ENCODE measurements at places on chromosomes 4 and X.

GRCh38 chrX:78754917-78755316 lies 7.4 kb downstream of the LPAR4 start:
- DNase-seq, result peak; percentile 11

DNA sequence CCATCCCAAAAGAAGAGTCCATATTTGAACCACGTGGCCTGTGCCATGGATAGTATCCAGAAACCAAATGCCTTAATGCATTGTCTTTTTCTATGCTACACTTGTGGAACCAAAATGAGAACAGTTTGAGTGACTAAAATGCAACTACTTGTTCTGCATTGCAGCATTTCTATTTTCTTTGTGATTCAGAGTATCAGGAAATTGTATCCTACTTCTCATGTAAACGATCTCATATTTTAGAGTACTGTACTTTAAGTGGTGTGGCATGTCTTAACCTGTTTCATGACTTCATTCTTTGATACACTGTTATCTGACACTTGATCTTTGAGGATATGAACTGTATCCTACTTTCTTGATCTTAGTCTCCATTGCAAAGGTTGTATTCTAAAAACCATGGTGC lies 167.2 kb upstream of the WDR1 start:
- no peak for DNase-seq

- peak; percentile 58 for DNase-seq
Measured at GRCh38 chrX:131841496-131842437, 181.3 kb upstream of the STK26 start.

DNA sequence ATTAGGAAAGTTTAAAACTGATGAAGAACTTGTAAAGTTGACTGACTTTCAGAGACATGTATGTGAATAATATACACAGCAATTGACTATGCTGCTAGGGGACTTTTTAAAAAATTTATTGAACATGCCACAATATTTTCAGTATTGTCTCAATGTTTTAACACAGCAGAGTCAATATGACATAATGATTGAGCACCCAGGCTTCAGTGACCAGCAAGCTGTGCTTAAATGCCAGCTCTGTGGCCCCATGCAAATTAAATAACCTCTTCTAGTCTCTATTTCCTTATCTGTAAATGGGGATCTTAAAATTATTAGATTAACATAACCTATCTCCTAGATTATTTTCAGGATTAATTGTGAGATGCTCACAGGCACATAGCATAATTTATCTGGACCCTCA lies 56.8 kb upstream of the TXK start:
- no peak for DNase-seq

DNA sequence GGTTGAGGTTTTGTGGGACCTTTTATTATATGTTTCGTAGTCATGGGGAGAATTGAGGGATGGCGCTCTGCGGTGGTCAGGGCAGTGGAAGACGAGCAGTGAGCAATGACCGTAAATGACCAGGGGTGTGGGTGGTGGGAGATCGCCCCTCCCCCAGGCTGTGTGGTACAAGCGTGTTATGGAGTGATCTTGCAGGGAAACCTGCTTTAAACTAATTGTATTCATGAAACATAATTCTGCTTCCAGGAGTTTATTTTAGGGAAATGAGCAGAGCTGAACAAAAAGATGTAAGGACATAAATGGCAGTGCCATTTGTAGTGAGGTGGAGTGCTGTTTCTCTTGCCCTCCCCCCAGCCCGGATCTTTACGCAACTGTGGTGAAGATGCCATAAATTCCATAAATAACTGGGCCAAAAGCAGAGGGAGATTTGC lies 20.2 kb downstream of the GYG2 start:
- no peak for DNase-seq

DNA sequence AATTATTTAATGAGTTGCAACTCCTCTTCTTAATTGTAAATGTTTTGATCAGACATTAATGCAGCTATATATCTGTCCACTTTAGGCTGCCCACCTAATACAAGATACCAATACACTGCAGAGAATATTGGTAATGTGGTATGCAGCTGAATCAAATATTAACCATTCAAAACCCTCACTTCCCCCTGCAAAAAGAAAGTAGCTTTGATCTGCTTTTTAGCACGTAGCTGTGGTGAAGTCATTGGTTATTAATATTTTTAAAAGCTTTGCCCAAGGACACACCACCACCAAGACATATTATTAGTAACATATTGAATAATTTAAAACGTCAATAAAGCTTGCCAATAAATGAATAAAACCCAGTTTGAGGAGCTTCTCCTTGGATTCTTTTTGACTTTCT lies 28.6 kb upstream of the CYP2U1 start:
- no peak for DNase-seq

DNA sequence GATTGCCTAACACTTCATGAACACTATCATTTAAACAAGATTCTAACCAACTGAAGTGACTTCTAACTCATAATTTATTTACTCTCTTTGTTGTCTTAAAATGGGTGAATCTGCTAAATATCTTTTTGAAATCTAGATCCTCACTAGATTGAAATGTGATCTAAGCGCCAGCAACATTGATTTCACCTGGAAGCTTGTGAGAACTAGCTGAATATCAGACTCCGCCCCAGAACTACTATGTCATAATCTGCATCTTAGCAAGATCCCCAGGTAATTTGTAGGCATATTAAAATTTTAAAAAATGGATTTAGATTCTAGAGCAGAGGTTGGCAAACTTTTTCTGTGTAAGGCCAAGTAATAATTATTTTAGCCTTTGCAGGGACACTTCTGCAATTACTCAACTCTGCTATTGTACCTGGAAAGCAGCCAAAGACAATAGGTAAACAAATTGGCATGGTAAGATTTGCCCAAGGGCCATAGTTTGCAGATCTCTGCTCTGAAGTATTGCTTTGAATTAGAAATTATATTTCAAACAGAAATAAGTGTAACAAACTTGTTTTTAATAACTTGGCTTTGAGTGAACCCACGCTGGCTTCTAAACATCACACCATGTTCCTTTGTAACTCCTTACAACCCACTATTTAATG lies 121.5 kb downstream of the REELD1 start:
- DNase-seq, result no peak

- DNase-seq, result no peak
Measured at GRCh38 chrX:38126179-38126578, 94.5 kb downstream of the SRPX start.

- DNase-seq, result no peak
Measured at GRCh38 chr4:122662701-122663100, 41.8 kb upstream of the IL21 start.

DNA sequence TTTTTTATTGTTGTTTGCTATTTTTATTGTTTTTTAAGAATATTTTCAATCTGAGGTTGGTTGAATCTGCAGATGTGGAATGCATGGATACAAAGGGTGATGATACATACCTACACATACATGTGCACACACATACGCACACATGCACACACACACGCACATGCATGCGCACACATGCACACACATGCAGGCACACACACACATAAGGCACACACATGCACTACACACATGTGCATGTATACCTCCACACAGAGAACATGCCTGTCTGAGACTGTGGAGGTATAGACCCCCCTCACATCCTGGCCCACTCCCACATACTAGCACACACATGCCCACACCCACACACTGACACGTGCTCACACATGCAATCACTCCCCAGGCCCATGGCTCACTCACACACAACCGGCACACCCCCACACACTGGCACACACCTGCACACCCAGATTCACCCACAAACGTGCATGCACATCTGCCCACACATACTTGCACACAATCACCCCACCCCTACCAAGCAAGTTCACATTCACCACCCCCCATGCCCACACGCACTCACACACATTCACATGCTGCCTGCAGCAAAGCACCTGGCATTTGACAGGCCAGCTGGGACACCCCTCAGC lies 97.6 kb upstream of the AFAP1 start:
- no peak for DNase-seq

DNA sequence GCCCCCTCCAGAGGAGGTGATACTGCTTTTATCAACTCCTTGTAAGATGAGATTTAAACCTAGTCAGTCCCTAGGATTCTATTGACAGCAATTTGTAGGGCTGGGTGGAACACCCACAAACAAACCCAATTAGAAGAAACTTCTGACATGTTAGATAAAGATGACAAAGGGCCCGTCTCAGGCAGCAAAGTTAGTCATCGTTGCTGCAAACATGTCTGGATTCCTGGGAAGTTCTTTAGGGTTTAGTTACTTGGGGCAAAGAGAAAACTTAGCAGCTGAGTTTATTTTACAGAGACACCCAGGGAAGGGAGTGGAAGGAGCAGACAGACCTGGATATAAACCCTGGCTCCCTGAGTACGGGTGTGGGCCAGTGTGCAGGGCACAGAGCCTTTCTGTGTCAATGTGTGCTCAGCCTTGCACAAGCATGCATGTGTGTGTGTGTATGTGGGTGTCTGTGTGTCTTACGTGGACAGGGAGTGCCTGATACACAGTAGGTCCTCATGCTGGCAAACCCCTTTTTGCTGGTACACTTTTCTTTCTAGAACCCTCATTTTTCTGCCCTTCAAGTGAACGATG lies 130.0 kb upstream of the STX18 start:
- no peak for DNase-seq

- DNase-seq, result no peak
Measured at GRCh38 chr4:168272488-168272887, 46.1 kb downstream of the DDX60 start.

DNA sequence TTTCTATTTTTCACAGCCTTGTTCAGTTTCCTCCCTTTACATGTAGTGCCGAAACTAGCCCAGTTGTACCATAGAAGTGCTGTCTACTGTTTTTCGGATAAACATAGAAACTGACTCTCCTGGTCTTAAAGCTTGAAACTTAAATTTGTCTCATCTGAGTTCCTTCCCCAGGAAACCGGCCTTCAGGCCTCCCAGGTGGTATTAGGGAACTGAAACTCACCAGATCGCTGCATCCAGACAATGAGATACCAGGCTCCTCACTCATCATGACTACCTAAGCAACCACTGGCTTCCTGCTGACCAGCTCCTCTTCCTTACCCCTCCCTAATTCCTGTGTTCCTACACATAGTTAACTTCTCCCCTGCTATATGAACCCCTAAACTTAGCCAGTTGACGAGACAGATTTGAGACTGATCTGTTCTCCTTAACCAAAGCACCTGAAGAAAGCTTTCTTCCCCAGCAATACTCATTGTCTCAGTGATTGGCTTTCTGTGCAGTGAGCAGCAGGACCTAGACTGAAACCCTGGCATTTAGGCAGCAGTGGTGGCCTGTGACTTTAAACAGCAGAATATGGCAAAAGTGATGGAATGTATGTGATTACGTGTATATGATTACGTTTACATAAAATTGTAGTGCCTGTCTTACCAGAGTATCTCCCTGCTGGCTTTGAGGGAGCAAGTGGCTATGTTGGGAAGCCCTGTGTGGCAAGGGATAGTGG lies 959.1 kb upstream of the LCORL start:
- DNase-seq, result peak; percentile 87

- peak; percentile 61 for DNase-seq
Measured at GRCh38 chrX:149512225-149512885, 7.2 kb upstream of the IDS start.

DNA sequence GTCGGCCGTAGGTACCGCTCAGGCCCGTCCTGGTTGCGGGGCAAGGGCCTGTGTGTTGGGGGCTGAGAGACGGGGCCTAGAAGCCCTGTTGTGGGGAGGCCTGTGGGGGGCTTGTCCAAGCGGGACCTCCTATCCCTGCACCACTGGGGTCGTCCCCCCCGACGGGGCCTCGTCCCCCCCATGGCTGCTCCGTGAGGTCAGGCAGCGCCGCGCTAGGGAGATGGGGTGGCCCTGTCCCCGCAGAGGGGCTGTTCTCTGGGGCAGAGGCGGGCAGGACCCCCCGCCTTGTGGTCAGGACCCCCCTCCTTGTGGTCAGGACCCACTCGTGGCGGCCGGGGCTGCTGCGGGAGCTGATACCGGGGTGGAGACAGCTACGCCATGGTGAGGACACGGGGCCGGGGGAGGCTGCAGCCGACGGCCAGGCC lies 12.1 kb upstream of the GTPBP6 start:
- no peak for DNase-seq

GRCh38 chr4:133588306-133588705 lies 439.2 kb downstream of the PCDH10 start:
- no peak for DNase-seq

GRCh38 chr4:120331486-120332370 lies 265.1 kb upstream of the MAD2L1 start:
- DNase-seq, result peak; percentile 3

DNA sequence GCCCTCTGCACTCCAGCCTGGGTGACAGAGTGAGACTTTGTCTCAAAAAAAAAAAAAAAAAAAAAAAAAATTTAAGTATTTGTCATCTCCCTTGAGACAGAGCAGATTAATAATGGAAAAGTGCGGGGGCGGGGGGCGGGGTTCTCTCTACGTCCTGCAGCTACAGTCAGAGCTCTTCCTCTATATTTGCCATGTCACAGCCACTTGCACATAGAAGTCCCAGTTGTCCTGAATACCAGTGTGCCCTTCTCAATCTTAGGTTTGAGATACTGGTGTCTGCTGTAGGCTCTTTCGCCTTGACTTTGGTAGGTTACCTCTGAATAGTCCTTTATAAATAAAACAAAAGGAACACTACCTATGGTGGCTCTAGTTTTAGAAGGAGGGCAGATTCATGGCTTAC lies 237.8 kb upstream of the PGRMC2 start:
- DNase-seq, result no peak

GRCh38 chr4:851701-852430 lies 25.9 kb upstream of the CPLX1 start:
- DNase-seq, result no peak

DNA sequence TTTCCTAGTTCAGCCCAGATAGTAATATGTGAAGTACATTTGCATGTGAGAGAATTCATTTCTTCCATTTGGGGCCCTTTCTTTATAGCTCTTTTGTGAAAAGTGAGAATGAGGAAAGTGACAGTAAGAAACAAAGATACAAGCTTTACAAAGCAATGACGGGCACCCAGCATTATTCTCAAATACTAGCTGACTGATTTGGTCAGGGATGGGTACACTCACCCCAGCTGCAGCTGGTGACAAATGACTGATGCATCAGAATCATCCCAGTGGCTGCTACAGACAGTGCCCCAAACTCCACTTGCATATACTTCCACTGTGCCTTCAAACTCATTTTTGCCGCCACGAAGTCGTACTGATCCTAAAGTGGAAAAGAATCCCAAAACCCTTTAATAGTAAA lies 14.8 kb downstream of the PRSS12 start:
- no peak for DNase-seq

DNA sequence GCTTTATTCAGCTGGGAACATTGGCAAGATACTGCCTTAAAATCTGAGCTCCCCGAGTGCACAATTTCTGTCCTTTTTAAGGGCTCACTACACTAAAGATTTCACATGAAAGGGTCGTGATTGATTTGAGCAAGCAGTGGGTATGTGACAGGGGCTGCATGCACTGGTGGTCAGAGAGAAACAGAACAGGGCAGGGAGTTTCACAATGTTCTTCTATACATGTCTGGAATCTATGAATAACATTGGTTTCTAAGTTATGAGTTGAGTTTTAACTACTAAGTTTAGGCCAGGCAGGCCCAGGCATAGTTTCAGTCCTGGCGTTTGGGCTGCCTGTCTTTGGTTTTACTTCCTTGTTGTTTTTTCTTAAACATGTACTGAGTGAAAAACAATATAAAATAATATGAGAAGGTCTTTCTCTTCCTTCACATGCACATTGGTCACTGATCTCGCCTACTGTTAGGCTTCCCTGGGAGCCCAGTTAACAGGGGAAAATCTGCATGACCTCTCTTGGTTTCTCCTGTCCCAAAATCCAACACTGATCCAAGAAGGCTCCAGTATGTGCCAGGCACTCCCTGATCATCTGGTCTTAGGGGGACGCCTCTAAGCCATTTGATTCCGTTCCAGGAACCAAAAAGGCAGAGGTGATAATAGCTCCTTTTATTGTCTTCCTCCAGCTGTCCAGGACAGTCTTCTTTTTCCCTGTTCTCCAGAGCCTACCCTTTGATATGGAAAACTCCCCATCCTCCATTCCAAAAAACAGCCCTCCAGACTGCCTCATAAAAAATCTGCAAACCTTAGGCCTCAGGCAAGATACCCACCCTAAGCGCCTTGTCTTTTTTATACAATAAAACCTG lies at the start of gene UGT2B17:
Gene UGT2B17 (minus strand): TSS at position 51 of the 854 bp plus-strand sequence. CDS start 7,838 bp downstream, outside the sequence.
- peak; percentile 14 for DNase-seq
